ENCODE measurements at places on chromosomes 11 and 22.
A peak's percentile ranks its signal among the peaks of the same experiment; 100 is the strongest.

GRCh38 chr11:1875093-1875850 is 16.4 kb downstream of the PRR33 start:
- peak; percentile 21 for DNase-seq

- DNase-seq: no peak
Observed at GRCh38 chr11:1868636-1869291, 15.9 kb downstream of the LSP1 start.

DNA sequence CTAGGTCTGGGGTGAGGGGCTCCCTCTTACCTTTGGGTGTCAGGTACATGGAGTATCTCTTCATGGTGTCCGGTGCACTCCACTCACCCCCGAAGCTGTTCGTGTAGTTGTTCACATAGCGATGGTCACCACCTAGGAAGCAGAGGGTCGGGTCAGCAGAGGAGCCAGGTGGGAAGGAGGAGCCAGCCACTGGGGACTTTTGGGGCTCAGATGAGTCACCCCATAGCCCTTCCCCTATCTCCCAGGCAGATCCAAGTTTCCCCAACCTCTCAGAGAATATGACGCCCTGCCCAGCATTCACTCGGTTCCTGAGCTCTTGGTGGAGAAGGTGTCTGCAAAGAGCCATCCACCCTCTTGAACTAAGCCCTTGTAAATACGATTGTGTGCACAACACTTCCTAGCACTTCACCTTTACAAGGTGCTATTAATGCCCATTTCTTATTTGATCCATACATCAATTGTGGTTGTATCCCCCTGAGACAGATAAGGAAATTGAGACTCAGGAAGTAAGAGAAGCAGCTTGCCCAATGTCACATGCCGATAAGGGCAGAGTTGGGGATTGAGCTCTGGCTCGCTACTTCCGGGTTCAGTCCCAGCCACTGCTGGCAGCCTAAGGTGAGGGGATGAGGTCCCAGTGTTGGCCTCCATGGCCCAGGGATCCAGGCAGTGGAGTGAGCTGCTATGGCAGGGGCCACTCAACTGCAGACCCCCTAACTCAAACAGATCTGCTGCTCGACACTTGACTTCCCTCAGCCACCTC is 14.8 kb downstream of the TRIM29 start:
- DNase-seq: no peak

DNA sequence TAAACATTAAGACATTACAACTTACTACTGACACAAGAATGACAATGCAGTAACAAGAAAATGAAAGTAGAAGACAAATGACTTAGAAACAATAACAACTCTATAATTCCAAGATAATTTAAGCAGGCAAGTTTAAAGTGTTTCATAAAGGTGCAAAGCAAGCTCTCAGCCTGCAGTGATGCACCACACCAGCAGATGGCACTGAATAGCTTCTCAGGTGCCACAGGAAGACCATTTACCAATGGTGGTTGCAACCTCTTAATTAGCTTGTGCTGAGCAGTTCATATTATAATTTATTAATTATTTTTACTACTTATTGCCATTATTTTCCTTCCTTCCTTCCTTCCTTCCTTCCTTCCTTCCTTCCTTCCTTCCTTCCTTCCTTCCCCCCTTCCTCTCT is 60.6 kb downstream of the NXPE2 start:
- DNase-seq: peak; percentile 55

DNA sequence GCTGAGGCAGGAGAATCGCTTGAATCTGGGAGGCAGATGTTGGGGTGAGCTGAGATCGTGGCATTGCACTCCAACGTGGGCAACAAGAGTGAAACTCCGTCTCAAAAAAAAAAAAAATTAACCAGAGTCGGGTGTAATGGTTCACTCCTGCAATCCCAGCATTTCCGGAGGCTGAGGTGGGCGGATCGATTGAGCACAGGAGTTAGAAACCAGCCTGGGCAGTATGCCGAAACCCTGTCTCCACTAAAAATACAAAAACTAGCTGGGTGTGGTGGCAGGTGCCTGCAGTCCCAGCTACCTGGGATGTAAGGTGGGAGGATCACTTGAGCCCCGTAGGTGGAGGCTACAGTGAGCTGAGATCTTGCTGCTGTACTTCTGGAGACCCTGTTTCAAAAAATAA is 1.5 kb downstream of the RANGAP1 start:
- no peak for DNase-seq

- no peak for DNase-seq
Observed at GRCh38 chr22:21931056-21931455, 21.6 kb downstream of the PPM1F start.

DNA sequence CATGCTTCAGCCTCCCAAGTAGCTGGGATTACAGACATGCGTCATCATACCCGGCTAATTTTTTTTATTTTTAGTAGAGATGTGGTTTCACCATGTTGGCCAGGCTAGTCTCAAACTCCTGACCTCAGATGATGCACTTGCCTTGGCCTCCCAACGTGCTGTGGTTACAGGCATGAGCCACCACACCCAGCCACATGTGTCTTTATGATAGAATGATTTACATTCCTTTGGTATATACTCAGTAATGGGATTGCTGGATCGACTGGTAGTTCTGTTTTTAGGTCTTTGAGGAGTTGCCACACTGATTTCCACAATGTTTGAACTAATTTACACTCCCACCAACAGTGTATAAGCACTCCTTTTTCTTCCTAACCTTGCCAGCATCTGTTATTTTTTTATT is 276.2 kb downstream of the METTL15 start:
- peak; percentile 99 for DNase-seq

DNA sequence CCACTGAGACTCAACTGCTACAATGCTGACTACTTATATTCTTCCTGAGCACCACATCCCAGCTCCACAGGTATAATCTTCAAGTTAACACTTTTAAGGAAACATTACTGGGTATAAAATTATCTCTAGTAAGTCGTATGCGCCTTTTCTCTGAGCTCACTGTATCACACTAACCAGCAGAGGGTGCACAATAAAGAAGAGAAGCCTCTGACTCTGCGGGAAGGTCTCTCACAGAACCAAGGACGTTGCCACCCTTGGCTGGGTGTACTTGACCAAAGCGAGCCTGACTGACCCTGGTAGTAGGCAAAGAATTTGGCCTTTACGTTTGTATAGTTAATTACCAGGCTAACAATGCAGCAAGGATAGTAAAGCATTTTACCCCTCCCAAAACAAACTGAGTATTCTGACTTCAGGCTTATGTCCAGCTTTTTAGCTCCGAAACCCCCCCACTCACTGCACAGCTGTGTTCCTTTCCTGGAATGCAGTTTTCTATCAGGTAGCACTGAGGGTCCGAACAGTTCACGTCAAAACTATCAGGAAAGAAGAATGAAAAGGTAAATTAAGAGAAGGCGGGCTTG is at the start of gene BTBD18:
Gene BTBD18, minus strand, starts transcription at position 144 of the 578 bp plus-strand sequence. CDS start 631 bp downstream, outside the sequence.
- peak; percentile 68 for DNase-seq

DNA sequence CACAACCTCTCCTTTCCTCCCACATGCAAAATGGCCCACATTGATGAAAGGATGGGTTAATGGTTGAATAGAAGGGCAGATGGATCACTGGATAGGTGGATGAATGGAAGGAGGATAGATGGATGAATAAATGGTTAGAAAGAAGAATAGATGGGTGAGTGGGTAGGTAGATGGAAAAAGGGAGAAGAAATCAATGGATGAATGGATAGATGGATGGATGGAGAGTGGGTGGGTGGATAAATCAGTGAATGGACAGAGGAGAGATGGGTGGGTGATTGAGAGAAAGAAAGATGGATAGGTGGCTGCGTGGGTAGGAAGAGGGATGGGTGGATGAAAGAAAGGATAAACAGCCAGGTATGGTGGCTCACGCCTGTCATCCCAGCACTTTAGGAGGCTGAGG is 1.2 kb downstream of the SEC14L3 start:
- no peak for DNase-seq

GRCh38 chr11:79963856-79964645 is 523.2 kb upstream of the TENM4 start:
- DNase-seq: no peak

- no peak for DNase-seq
Observed at GRCh38 chr11:288478-289397, at the start of gene PGGHG. TSS of gene PGGHG (plus strand) at chr11:289126. CDS start at chr11:289817, 691 bp downstream.

DNA sequence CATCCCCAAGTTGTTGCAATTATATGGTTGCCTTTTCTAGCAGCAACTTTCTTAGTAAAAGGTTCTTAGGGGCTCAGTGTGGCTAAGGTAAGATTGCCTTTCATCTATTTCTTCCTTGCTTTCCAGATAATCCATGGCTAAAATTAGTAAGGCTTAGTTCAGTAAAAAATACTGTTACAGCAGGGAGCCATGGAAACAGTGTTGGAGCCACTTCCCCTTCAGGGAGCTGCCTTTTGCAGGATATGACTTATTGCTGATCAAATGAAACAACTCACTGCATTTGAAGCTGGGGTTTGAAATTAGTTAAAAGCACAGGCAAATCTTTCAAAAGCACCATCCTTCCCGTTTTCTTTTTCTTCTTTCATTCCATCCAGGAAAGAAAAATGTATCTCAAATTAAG is 184.3 kb downstream of the C11orf87 start:
- no peak for DNase-seq

DNA sequence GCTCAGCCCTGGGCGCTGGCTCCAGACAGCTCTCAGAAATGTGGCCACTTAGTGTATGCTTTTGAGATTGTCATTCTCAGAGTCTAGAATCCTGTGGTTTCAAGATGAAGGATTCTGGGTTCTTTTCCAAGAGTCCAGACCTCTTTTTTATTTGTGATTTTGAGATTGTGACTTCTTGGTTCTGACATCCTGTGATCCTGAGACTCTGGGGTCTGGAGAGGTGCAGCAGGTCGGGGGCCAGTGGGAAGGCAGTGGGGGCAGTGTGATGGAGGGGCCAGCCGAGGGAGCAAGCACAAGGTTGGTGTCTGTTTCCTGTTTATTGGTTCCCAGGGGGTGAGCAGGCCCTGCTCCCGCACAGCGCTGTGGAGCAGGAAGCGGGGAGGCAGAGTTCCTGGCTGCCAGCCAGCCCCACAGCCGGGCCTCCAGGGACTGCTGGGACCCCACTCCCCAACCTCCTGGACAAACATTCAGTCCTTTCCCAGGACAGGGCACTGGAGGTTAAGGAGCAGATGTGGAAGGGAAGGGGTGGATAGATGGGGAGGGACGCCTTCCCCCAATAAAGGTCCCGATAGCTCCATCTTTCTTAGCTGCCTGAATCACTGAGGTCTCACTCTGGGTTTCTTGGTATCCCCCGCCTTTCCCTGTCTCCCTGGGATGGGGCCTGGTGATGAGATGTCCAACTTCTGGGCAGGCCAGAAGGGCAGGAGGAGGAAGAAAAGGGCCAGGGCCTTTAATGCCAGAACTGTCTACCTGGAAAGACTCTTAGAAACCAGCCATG is 13.7 kb downstream of the ARHGEF17 start:
- peak; percentile 76 for DNase-seq

- no peak for DNase-seq
Observed at GRCh38 chr11:19160847-19161246, 40.9 kb downstream of the CSRP3 start.

- no peak for DNase-seq
Observed at GRCh38 chr22:28813772-28814518, 13.6 kb upstream of the XBP1 start.

- DNase-seq: peak; percentile 42
Observed at GRCh38 chr11:102494216-102494615, 36.3 kb downstream of the MMP7 start.

GRCh38 chr11:14698771-14699170 is 55.2 kb downstream of the PDE3B start:
- no peak for DNase-seq

DNA sequence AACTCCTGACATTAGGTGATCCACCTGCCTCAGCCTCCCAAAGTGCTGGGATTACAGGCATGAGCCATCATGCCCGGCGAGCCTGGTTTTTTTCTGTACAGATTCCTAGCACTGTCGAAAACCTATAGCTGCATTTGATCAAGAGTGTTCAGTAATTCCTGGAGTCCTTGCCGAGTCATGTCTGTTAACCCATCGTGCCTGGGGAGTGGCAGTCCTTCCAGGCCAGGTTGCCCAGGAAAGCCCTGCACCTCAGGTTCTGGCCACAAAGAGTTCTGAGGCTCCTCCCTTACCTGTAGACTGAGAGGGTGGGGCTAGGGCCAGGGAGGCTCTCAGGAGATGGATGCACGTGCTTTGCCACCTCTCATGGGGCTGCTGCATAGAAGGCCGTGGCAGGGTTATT is 17.0 kb downstream of the YDJC start:
- no peak for DNase-seq

- DNase-seq: no peak
Observed at GRCh38 chr11:125504580-125504979, 8.5 kb upstream of the FEZ1 start.

- no peak for DNase-seq
Observed at GRCh38 chr22:19965771-19966709, 24.4 kb upstream of the TXNRD2 start.

GRCh38 chr22:43313890-43314474 is 29.2 kb downstream of the SCUBE1 start:
- DNase-seq: no peak

Measured in iris pigment epithelial cell (primary cell).